ENCODE measurements at places on chromosomes 6 and 20. TPM values are rescaled to one million over a fixed set of nuclear protein-coding genes. Genes with fewer than 3 reads are reported as not detected.

DNA sequence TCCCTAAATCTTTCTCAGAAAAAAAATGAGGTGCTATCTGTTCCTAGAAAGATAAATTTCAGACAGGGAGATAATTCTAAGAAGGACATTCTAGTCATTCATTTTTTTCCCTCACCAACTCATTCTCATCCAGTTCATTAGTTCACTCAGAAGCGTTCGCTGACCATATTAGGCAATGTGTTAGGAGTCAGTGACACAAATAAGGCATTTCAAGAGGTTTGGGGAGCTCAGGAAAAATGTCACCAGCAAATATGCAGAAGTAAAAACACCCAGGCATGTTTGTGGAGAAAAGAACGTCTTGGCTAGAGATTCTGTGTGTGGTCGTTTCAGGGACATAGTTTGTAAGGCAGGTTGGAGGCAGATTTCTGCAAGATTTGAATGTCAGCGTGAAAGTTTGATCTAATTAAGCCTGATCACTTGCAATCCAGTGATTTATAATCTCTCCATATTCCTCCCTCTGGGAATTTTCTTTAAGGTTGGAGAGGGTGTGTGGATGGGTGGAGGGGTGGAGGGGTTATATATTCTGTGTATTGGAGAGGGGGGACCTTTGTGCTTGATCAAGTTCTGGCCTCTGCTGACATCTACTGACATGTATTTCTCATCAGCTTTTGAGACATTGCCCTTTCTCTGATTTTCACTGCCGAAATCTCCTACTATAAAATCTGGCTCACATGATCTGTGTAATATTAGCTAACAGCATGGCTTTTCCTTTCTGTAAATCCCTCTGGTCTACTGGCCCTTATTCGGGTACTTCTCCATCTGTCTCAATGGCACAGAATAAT, 3.6 kb downstream of the MYCT1 start:
- DNase-seq: no peak

DNA sequence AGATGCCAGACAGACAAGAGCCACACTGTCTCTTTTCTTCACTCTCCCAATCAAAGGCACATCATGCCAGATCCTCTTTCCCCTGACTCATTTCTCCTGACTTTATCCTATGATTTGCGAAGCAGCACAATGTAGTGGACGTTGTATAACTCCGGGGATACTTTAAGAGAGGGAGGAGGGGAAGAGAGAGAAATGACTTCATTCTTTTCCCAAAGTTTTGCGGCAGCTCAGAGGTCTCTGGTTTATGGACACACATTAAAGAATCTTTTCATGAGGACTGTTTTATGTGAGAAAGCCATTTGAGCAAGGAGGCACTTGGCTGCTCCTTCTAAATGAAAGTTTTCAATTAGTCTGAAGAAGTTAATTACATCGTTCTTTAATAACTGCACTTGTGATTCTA, 75.1 kb upstream of the MC3R start:
- peak; percentile 37 for DNase-seq

MAP7 gene
- polyA plus RNA-seq: 41.5 TPM

GRCh38 chr6:3960754-3961361, 111.7 kb downstream of the FAM50B start:
- no peak for DNase-seq

DNA sequence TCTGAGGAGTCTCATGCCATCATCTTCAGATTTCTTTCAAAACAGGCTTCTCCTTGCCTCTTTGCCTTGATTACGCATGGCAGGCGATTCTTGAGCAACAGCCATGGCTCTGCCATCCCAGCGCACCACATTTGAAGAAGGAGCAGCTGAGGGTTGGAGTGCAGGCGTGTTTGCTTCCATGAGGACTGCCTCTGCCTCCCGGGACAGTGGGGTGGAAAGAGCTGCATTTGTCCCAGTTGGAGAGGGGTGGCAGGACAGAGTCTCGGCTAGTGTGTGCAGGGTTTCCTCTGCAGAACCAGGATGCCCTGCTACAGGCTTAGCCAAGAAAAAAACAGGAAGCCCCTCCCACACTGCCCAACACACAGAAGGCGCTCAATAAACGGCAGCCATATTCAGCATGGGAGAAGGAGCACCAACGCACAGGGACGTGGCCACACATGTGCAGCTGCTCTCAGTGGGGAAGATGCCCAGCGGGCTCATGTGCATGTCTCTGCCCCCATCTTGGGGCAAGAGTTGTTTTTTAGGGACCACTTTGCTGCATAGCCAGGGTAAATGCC, 36.6 kb downstream of the IRF4 start:
- no peak for DNase-seq

DNA sequence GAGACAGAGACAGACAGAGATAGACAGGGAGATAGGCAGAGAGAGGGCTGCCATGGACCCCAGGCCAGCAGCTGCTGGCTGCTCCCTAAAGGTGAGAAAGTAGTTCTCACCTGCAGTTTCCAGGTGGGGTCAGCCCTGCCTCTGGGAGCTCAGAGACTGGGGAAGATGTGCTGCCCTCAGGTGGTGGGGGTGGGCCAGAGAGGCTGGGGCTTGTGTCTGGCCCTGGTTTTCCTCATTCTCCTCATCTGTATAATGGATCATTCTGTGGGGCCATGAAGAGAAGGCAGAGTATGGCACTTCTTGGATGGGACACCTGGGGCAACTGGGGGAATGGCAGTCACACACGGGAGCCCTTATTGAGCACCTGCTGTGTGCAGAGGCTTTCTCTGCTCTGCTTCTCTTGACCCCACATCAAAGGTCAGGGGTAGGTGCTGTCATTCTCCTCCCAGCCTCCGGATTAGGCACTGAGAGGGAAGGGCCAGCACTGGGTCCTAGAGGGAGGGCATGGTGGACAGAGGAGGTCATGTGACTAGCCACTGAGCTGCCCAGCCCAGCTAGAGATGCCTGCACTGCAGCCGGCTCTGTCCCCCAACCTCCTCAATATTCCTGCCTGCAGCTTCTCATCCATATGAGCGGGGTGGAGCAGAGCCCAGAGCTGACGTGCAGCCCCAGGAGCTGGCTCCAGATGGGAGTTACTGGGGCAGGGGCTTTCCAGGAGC, 4.1 kb downstream of the ANGPT4 start:
- DNase-seq: no peak

IL17F gene
- 0.27 TPM for polyA plus RNA-seq

DNA sequence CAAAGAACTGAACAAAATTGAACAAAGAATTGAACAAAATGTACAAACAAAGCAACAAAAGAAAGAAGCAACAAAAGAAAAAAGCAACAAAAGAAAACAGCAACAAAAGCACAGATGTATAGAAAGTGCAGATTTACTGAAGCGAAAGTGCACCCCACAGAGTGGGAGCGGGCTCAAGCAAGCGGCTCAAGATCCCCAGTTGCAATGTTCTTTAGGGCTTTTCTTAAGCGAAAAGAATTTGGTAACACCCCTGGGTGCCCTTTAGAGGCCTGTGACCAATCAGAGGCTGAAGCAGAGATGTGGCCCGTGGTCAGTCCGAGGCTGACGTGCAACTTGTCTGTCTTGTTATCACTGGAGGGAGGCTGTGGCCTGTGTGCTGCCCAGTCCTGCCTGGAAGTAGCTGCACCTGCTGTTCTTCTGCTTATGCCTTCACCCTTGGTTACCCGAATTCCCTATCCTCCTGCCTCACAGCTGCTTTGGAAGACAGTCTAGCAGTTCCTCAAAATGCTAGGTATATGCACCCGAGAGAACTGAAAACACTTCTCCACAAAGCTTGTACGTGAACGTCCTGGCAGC, 13.2 kb upstream of the KIF25 start:
- DNase-seq: no peak

NEURL2 gene
- 10.1 TPM for polyA plus RNA-seq

Measured in renal pelvis (tissue), 12 donors.